ENCODE measurements at places on chromosomes 3 and 15. TPM values are rescaled to one million over a fixed set of nuclear protein-coding genes. Genes with fewer than 3 reads are reported as not detected.

SNTN gene
- not detected for total RNA-seq

DNA sequence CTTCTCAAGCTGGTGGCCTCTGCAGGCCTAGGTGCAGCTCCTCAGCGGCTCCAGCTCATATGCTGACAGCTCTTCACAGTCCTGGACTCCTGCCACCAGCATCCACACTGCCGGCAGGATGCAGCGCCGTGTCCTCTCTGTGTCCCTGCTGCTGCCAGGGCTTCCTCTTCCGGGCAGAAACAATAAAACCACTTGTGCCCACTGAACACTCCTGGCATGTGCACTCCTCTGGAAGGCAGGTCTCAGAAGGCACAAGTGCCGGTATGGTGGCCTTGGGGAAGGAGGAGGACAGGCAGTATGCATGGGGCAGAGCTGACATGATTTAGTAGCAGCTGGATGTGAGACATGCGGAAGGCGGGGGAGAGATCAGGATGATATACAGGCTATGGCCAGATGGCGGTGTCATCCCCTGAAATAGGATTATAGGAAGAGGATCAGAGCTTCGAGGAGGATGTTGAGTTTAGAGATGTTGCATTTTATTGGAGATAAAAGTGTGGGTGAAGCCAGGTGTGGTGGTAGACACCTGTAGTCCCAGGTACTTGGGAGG, 7.5 kb upstream of the MAN2A2 start:
- DNase-seq, result no peak
- H3K4me1 ChIP-seq, result no peaks in the 10 kb centered on the region
- no peaks in the 10 kb centered on the region for H3K27me3 ChIP-seq
- H3K36me3 ChIP-seq, result peaks cover 46% of the 10 kb centered on the region
- no peak overlapping the region for H3K4me3 ChIP-seq

DLL4 gene
- 0.10 TPM for total RNA-seq

DNA sequence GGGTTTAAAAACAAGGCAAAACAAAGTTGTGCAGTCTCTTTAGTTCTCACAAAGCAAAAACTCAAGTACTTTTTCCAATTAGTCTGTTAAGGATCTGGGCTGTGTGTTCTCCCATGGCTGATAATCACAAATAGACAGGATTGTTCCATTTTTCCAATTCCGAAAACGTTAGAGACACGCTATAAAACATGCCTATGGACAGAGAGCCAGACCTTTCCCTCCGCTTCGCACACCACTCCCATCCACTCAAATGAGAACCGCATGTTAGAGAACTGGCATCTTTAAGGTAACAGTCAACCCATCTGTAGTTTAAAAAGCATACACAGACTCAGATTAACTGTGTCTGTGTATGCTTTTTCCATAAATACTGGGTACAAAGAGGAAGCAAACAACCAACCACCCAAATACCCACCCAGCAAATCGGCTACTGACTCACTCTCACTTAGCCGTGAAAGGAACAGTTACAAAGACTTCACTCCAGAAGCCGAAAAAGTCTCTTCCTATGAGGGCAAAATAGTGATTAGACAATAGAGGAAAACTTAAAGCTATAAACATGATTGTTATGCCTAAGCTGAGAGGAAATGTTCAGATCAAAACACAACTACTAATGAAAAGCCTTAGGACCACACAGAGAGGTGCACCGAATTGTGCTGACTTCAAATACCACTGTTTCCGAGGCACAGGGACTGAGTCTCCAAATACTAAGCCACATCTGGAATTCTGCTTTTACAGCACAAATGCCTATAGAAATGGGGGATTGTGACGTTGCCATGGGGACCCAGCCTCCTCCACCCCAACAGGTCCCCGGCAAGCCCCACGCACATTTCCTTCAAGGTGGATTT, 36.1 kb downstream of the IL17RD start:
- H3K4me3 ChIP-seq, result no peak overlapping the region
- H3K27me3 ChIP-seq, result no peaks in the 10 kb centered on the region
- no peaks in the 10 kb centered on the region for H3K36me3 ChIP-seq
- no peak overlapping the region for H3K27ac ChIP-seq
- peaks cover 10% of the 10 kb centered on the region for H3K4me1 ChIP-seq

- DNase-seq, result no peak
- no peak overlapping the region for H3K4me3 ChIP-seq
- no peak overlapping the region for H3K27ac ChIP-seq
- H3K27me3 ChIP-seq, result no peaks in the 10 kb centered on the region
Observed at GRCh38 chr3:169041677-169042171, 621.8 kb downstream of the MECOM start.

GRCh38 chr3:47661121-47661752, 82.6 kb upstream of the CSPG5 start:
- H3K36me3 ChIP-seq, result peaks cover 40% of the 10 kb centered on the region
- H3K27ac ChIP-seq, result no peak overlapping the region
- no peak overlapping the region for H3K4me3 ChIP-seq
- no peak for DNase-seq
- H3K4me1 ChIP-seq, result no peaks in the 10 kb centered on the region

- DNase-seq, result peak; percentile 68
- H3K4me1 ChIP-seq, result peaks cover 4% of the 10 kb centered on the region
- no peaks in the 10 kb centered on the region for H3K36me3 ChIP-seq
- H3K4me3 ChIP-seq, result peak overlapping the region; percentile 38
- H3K27ac ChIP-seq, result peak overlapping the region; percentile 38
Observed at GRCh38 chr15:68298882-68299381, 21.4 kb downstream of the FEM1B start.

GRCh38 chr3:51269466-51269865, 115.6 kb upstream of the MANF start:
- no peak overlapping the region for H3K27ac ChIP-seq
- no peaks in the 10 kb centered on the region for H3K4me1 ChIP-seq
- no peak overlapping the region for H3K4me3 ChIP-seq
- H3K27me3 ChIP-seq, result no peaks in the 10 kb centered on the region

MAGEL2 gene
- not detected for total RNA-seq

DNA sequence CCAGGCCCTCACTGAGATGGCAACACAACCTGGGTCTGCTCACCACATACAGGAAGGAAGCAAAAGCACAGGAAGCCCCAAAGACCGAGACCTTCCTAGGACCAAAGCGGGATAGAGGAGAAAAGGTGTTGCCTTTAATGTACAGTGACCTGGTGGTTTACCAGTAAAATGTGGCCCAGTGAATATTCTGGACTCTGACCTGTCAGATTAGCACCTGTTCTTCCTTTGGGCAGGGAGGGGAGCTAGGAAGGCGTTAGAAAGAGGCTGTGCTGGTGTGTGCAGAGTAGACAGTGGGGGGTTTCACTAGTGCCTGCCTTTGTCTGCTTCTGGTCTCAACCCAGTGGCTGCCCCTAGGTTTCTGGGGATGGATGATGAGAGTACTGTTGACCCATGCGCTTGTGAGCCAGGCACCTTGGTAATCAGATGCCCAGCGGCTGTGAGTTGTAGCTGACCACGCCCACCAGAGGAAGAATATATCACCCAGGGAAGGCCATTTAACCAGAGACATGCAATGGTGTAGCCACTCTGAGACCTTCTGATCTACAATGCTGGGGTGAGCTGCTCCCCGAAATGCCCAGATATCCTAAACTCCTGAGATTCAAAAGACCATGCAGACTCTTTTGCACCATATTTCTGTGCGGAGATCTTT, 90.1 kb upstream of the NEO1 start:
- no peak overlapping the region for H3K27ac ChIP-seq
- DNase-seq, result peak; percentile 4
- no peaks in the 10 kb centered on the region for H3K36me3 ChIP-seq

GRCh38 chr15:70869346-70869745, 15.4 kb upstream of the LARP6 start:
- H3K36me3 ChIP-seq, result no peaks in the 10 kb centered on the region
- H3K27me3 ChIP-seq, result no peaks in the 10 kb centered on the region
- no peaks in the 10 kb centered on the region for H3K4me1 ChIP-seq
- no peak overlapping the region for H3K4me3 ChIP-seq

BOC gene
- total RNA-seq, result not detected

GCSAM gene
- 1.1 TPM for total RNA-seq

- no peak for DNase-seq
- no peaks in the 10 kb centered on the region for H3K4me1 ChIP-seq
- H3K27me3 ChIP-seq, result no peaks in the 10 kb centered on the region
- no peak overlapping the region for H3K27ac ChIP-seq
Observed at GRCh38 chr15:67550522-67550921, 8.0 kb downstream of the MAP2K5 start.

DNA sequence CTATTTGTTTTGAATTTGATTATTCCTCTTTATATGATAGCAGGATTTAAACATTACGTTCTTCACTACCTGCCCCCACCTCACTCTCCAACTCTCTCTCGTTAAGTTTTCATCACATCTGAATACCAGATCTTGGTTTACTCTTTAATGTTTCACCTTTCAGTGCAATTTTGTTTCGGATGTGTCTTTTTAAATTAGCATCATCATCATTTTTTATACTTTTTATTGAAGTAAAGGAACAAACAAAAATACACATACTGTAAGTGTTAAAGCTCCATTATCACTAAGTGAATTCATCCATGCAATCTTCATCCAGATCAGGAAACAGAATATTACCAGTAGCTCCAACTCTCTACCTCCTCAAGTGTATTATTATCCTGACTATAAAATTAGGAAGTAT, 310.6 kb downstream of the C3orf38 start:
- no peaks in the 10 kb centered on the region for H3K36me3 ChIP-seq
- H3K27ac ChIP-seq, result no peak overlapping the region
- no peak for DNase-seq
- no peaks in the 10 kb centered on the region for H3K27me3 ChIP-seq

DNA sequence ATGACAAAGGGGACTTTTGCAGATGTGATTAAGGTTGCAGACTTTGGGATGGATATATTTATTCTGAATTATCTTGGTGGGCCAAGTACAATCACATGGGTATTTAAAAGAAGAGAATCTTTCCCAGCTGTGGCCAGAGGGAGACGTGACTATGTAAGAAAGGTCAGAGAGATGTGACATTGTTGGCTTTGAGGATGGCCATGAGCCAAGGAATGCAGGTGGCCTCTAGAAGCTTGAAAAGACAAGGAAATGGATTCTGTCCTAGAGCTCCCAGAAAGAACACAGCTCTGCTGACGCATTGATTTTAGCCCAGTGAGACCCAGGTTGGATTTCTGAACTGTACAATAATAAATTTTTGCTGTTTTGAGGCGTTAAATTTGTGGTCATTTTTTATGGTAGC, 616.0 kb upstream of the TBL1XR1 start:
- DNase-seq, result no peak
- H3K27me3 ChIP-seq, result no peaks in the 10 kb centered on the region

- H3K36me3 ChIP-seq, result no peaks in the 10 kb centered on the region
- peaks cover 31% of the 10 kb centered on the region for H3K27me3 ChIP-seq
- H3K27ac ChIP-seq, result no peak overlapping the region
- H3K4me1 ChIP-seq, result peaks cover 18% of the 10 kb centered on the region
- H3K4me3 ChIP-seq, result no peak overlapping the region
Observed at GRCh38 chr15:39922462-39923092, 2.5 kb upstream of the GPR176 start.

GRCh38 chr3:127277561-127277960, 10.3 kb downstream of the PRR20G start:
- no peaks in the 10 kb centered on the region for H3K36me3 ChIP-seq
- no peak for DNase-seq
- H3K4me1 ChIP-seq, result no peaks in the 10 kb centered on the region
- H3K27me3 ChIP-seq, result no peaks in the 10 kb centered on the region
- no peak overlapping the region for H3K4me3 ChIP-seq

DNA sequence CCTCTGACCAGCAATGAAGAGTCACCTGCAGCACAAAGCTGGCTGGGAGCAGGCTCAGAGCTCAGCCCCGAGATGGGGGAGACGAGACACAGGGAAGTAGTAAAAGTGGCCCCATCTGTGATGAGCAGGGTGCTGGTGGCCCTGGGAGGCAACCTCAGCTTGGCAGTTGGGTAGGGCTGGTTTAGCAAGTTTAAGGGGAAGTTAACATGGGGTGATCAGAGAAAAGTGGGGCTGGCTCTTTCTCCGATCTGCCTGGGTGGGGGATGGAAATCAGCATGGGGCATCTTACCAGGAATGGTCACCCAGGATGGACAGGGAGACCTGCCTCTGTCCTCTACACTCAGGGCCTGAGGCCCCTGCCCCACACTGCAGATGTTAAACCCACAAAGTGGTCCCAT, 29.9 kb upstream of the SFMBT1 start:
- DNase-seq, result no peak
- no peaks in the 10 kb centered on the region for H3K27me3 ChIP-seq
- H3K4me1 ChIP-seq, result peaks cover 25% of the 10 kb centered on the region
- no peak overlapping the region for H3K27ac ChIP-seq
